Chondrocyte (in vitro differentiated cells): ENCODE measurements at places on chromosomes 6 and 20.

- no peak for DNase-seq
Observed at GRCh38 chr6:130676077-130676772, 151.0 kb upstream of the SMLR1 start.

DNA sequence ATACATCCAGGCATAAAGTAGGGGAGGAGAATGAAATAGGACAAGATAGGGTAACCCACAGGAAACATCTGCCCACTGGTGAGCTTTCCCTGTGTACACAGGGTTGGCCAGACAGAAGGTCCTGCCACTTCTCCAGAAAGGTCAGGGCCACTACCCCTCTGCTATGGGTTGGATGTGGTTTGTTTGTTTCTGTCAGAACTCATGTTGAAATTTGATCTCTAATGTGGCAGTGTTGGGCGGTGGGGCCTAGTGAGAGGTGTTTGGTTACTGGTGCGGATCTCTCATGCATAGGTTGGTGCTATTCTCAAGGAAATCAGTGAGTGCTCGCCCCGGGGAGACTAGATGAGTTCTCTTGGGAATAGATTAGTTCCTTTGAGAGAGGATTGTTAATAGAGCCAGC is 15.6 kb upstream of the MAS1 start:
- no peak for DNase-seq

GRCh38 chr6:3906846-3907151 is 57.6 kb downstream of the FAM50B start:
- no peak for DNase-seq

- DNase-seq, result no peak
Observed at GRCh38 chr6:26556263-26557070, 18.3 kb downstream of the HMGN4 start.

GRCh38 chr6:134177753-134178160 is 125.3 kb upstream of the SLC2A12 start:
- no peak for DNase-seq

DNA sequence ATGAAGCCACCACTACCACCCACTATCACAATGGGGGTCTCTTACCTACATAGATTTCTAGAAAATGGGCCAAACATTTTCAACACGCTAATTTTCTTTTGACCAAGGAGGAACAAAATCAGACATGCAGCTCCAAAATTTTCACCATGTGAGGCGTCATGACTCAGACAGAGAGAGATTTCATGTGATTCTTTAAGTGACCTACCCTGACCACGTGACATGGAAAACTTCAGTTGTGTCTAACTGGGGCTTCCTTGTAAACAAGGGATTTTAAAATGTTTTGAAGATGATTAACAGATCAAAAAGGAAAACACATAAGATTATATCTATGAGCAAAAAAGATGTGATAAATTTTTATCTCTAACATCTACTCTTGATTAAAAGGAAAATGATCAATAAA is 199.2 kb downstream of the TBXT start:
- DNase-seq, result no peak

DNA sequence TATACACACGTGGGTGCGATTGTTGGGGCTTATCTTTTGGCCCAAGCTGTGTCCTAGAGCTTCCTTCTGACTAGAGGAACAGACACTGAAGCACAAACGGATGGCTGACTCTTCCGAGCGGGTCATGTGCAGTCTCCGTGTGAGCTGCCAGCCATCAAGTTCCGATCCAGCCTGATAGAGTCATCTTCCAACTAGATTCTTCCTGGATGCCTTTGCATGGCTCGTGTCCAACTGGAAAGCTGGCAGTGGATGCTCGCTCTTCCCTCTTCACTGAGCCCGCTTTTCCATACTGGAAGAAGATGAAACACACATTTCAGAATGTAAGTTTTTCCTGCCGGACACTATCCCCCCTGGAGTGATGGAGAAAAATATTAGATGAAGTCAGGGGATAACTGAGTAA is 148.1 kb downstream of the SCML4 start:
- no peak for DNase-seq

- DNase-seq, result no peak
Observed at GRCh38 chr20:47956268-47956995, 171.2 kb upstream of the SULF2 start.

- no peak for DNase-seq
Observed at GRCh38 chr20:6940876-6941275, 173.4 kb downstream of the BMP2 start.

GRCh38 chr20:64162239-64162910 is 1.9 kb upstream of the MYT1 start:
- peak; percentile 25 for DNase-seq

- no peak for DNase-seq
Observed at GRCh38 chr6:120058410-120058809, 708.8 kb upstream of the MAN1A1 start.

GRCh38 chr20:7123457-7123856 is 356.0 kb downstream of the BMP2 start:
- DNase-seq, result no peak

DNA sequence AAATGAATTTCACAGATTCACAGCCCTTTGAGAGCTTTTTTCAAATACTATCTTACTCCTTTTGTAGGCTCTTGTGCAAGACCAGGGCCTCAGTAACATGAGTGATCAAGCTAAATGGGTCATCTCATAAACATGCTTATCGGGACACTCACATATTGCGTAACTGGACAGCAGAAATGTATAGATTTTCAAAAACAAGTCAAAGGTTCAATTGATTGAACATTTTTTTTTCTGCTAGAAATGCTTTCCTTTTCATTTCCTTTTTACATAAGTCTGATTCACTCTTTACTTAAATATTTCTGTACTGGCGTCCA is 8.7 kb upstream of the SALL4 start:
- no peak for DNase-seq

DNA sequence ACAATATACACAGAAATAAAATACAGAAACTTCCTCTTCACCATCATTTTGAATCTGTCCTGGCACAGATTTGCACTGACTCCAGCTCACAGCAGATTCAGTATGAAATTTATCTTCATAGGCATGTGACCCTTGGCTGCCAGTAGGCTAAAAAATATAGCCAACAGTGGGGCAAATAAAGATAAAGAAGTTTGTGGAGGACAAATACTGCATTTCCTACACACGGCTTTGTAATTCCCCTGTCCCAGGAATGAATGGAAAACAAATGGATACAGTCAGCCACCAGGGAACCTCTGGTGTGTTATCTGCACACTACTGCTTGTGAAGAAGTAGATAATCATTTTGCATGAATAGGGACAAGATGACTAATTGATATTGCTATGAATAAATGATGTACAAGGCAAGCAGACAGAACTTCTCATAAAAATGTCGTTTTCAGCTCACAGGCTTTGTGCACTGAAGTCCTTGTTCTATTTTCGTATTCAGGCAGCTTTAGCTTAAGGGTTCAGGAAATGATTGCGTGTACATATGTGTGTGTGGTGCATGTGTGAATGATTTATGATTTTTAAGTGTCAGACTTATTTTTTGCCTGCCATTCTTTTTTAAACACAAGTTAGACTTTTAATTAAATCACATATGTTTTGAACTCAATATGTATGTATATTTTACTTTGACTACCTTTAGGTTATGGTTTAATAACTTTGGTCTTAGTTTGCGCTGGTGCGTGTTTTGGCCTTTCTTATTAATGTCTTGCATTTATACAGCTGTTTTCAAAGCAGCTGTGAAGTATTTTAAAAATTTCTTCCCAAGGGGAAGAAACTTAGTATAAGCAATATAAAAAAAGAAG is 543.8 kb upstream of the JAG1 start:
- no peak for DNase-seq

DNA sequence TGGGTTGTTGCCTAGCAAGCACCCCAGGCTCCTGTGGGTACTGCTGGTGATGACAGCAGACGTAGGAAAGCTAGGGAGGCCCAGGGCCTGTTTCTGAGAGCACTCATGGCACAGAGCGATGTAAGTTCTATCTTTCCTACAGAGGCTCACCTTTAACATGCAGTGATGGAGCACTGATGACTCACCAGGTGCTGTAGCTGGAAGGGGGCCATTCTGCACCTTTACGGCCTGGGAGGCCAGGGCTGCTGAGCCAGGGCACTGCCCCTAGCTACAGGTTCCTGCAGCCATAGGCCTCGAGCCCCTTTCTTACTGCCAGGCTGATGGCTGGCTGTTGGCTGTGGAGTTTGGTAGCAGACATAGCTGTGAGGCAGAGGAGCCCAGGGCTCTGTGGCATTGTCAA is 31.1 kb upstream of the GPR6 start:
- no peak for DNase-seq

DNA sequence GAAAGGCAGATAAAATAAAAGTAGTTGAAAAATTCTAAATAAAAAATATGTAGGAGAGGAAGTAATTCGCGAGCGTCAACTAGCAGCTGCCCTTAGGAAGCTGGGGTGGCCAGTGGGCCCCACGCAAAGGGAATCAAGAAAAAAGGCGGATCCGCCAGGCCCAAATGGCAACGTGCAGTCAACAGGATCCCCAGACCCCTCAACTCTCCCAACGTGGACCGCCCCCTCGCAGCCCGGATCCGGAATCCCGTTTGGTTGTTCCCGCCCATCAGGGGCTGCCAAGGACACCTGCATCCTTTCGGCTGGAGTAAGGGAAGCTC is 296 bp downstream of the DZANK1 start:
- no peak for DNase-seq

DNA sequence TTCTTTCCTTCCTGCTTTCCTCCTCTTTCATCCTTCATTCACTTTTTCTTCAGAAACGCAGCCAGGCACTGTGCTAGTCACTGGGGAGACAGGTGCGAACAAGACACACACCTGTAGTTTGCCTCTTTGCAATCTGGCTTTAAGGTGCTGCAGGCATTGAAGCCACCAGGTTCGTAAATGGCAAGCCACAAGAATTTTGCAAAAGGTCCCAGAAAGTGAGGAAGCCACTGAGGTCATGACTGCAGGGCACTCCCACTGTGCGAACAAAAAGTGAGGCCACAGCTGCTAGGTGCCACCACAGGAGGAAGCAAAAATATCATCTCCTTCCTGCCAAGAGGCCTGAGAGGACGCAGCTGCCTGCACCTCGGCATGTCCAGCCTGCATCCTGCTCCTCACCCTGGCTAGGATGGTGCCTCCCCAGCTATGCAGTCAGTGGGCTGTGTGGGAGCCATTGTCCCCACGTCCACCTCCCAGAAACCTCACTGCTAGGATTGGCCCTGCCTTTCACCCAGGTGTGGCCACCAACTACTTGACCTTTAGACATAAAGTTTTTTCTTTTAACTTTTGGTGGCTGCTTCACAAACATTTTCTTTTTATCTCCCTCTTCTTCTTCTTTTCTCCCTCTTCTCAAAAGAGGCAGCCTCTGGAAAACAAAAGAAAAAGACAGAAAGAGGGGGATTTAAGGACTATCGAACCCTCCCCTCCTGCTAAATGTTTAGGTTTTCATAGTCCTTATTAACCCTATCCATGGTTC is 230.8 kb downstream of the BCAS1 start:
- no peak for DNase-seq

- DNase-seq, result no peak
Observed at GRCh38 chr6:47822856-47823554, 41.2 kb downstream of the OPN5 start.

- no peak for DNase-seq
Observed at GRCh38 chr6:72975352-72975752, 249.9 kb downstream of the KHDC1L start.
